Activated T-cell treated with anti-CD3 and anti-CD28 coated beads for 1 hour (primary cell): ENCODE measurements at places on chromosomes 1 and 21.
A peak's percentile ranks its signal among the peaks of the same experiment; 100 is the strongest.

GRCh38 chr1:228935855-228936727, 200.8 kb downstream of the RHOU start:
- DNase-seq, result no peak

- DNase-seq, result no peak
These were observed 5.1 kb downstream of the MMEL1 start for GRCh38 chr1:2627746-2628145.

DNA sequence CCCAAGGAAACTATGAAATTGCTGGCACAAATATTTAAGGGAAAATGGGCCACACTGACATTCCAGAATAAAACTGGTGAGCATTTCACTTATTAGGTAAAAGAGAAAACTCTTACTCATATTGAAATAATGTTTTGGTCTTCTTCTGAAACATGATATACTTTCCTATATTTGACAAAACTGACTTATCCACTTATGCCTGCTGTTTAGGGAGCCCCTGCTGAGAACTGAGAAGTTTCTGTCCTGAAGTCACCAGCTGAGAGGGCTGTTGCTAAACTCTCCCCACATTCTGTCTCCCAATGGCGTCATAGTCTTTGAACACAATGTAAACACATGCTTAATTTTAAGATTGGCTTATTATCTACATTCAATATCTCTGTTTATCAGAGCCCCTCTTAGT, 46.8 kb upstream of the ZC3H11B start:
- DNase-seq, result no peak

GRCh38 chr1:220929304-220929703, 50.1 kb downstream of the HLX start:
- DNase-seq, result no peak

DNA sequence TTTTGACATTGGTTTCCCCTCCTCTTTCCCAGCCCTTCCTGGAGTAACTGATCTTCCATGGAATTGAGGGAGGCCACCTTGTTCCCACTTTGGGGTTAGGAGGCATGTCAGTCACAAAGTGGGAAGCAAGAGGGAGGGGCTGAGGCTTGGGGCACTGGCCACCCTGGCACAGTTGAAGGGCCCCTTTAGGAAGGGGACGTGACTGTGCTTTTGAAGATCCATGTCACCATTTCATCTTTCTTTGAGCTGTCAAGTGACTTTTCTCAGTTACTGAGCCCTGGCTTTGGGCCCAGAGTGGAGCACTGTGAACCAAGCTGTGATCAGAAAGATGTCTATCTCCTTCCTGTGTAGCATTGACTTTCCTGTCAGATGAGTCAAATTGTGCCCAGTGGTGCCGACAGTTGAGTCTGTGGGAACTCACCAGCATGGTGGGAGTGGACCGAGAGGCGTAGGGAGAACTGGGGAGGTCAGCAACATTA, 38.5 kb upstream of the TDRD10 start:
- peak; percentile 48 for DNase-seq

DNA sequence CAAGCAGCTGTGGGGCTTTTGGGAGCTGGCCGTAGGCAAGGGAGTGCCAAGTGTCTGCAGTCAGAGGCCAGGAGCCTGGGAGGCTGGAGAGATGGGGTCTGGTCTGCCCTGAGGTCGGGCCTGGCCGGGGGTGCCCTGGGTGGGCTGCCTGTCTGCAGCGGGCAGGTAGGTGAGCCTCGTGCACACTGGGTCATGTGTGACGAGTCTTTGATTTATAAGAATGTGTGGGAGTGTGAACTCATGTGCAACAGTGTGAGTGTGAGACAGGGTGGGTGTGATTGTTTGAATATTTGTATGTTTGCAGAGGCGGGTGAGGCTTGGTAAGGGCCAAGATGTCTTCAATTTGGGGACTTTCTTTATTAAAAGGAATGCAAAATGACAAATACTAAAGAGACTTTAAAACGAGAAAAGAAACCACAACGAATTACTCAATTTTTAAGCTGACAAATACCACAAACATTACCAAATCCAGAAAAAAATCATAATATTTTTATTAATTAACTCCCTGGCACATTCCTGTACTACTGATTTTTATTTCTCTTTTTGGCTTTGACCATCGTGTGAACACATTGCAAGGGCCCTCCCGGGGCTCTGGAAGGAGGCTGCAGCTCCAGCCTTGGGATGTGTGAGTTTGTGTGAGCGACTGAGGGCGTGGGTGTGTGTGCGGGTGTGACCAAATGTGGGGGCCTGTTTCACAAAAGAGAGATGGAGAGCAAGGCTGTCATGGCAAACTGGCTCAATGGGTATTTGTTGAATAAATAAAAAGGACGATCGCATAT, 110.3 kb upstream of the WNT4 start:
- no peak for DNase-seq

DNA sequence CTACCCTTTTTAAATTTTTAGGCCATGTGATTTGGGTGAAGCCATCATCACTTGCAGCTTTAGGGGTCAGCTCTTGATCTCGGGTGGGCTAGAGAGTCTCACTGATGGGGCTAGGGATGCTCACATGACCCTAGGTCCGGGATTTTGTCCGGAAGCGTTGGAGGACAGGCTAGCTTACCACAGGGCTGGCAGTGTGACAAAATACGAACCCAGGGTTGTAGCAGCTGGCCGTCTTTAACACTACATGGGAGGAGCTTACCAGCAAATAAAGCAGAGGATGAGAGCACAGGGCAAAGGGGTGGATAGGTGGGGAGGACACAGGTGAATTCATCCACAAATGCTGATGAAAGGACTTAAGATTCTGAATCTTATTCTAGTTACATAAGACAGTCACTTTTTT, 21.9 kb downstream of the GPR161 start:
- no peak for DNase-seq

GRCh38 chr1:84390226-84390625, 8.1 kb upstream of the DNASE2B start:
- no peak for DNase-seq

DNA sequence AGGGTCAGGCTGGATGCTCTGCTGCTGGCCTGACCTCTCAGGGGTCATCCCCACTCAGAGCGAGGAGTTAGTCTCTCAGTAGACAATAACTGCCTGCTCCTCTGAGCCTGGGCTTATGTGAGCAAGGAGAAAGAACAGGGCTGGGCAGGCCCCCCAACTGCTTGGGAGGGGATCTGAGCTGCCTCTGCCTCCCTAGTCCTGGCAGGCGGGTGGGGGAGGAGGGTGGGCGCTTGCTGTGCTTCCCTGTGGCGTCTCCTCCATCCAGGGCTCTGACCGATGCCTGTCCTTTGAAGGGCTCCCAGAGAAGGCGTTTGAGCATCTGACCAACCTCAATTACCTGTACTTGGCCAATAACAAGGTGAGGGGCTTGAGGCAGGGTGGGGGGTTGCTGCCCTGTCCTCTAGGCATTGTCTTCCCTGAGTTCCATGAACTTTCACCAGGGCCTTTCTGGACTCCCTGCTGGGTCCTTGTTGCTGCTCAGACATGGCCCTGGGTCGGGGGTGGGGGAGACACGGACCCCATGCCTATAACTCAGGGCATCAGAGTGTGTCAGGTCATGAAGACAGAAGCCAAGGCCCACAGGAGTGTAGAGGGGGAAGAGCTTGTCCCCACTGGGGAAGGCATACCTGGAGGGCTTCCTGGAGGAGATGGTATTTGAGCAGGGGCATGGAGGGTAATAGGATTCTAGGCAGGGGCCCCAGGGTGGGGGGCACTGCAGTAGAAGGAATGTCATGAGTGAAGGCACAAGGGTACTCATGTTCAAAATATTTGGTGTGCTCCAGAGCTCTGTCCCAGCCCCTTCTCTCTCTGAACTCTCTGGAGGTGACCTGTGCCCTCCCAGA, 12.5 kb downstream of the PODN start:
- no peak for DNase-seq

- DNase-seq, result no peak
These were observed 55.5 kb downstream of the TLR5 start for GRCh38 chr1:223087291-223088255.

GRCh38 chr1:230365723-230366307, 60.3 kb downstream of the PGBD5 start:
- DNase-seq, result no peak

GRCh38 chr1:168958562-168959289, 147.8 kb upstream of the ATP1B1 start:
- DNase-seq, result no peak

DNA sequence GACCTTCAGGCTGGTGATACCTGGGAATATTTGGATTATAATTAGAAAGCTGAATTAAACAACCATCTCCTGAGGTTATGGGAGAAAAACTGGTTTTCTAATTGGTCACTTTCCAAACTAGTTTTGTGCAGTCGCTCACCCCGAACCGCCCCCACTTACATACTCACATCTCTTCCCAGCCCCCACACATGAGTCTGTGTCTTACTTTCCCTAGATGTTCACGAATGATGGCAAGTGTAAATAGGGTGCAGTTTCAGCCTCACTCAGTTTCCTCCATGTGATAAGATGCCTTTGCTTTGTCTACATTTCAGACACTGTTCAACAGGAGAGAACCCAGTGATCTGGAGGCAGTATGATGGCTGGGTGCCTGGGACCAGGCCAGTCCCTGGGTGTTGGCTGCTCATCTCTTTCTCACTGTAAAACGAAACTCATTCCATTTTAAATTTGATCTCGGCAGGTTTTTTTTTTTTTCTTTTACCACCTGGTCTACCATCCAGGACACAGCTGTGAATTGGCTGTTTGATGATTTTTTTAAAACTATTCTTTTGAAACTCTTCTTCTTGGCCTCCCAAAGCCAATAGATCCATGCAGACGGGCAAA, 164.3 kb upstream of the RAB4A start:
- no peak for DNase-seq

GRCh38 chr1:183642166-183642565, 6.6 kb upstream of the ARPC5 start:
- no peak for DNase-seq

GRCh38 chr1:235933017-235933765, 66.5 kb upstream of the LYST start:
- DNase-seq, result no peak

DNA sequence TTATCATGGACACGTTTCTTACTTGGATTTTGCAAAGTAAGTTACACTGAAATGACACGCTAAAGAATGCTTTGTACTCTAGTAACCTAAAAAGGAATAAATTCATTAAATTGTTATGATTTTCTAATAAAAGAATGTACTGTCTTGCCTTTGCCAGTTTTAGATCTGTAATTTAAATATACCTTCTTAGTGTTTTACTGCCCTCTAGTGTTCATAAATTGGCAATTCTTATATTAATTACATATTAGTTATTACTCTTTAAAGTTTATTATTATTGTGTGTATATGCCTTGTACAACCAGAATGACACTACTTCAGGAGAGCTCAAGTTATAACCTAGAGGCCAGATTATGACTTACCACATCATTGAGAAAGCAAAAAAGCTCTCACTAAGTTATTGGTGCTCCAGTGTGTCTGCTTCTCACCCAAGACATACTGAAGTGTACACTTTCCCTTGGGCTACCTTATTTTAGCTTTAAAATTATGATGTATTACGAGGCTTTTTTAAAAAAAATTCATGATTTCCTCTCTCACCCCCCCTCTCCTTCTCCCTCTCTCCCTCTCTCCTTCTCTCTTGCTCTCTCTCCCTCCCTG, 169.9 kb downstream of the HS2ST1 start:
- no peak for DNase-seq

- DNase-seq, result no peak
These were observed 359.0 kb upstream of the PTBP2 start for GRCh38 chr1:96362623-96363022.

DNA sequence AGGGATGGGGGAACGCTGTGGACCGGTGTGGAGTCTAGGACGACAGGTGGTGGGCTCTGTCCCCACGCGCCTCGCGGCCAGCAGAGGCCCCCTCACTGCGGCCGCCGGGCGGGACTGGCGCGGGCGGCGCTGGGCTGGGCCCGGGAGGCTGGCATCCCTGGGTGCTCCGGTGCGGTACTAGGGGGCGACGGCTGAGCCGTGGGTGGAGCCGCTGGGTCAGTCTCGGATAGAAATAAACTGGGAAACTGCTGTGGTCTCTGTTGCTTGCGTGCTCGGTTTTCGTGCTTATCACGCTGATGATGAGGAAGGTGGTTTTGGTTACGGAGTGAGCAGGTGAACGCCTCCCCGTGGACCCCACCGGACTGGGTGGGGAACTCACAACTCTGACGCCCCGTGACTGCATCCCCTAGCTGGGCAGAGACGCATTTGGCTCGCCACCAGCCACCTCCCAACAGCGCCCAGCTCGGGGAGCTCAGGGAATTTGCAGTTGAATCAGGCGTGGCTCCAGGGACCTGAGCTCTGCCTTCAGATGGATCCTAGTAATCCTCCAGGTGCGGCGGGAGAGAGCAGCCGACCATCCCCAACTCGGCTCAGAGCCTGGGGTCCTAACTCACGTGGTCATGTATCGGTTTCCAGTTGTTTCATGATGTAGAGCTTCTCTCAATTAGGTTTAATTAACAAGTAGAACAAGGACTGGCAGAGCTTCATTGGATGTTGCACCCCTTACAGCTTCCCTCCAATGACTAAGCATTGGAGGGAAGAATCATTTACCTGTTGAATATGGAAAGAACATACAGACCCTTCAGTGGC, 32.1 kb downstream of the HSD17B7 start:
- DNase-seq, result no peak

- DNase-seq, result no peak
These were observed 40.6 kb downstream of the TNNT2 start for GRCh38 chr1:201336711-201337450.

- DNase-seq, result no peak
These were observed 199.3 kb downstream of the TTLL7 start for GRCh38 chr1:83799594-83799993.

- DNase-seq, result no peak
These were observed 1290.9 kb downstream of the MRPL39 start for GRCh38 chr21:24316277-24316922.

- DNase-seq, result no peak
These were observed 38.5 kb upstream of the C1orf105 start for GRCh38 chr1:172381946-172382345.

- DNase-seq, result no peak
These were observed 653 bp downstream of the CASP9 start for GRCh38 chr1:15523104-15524020.

DNA sequence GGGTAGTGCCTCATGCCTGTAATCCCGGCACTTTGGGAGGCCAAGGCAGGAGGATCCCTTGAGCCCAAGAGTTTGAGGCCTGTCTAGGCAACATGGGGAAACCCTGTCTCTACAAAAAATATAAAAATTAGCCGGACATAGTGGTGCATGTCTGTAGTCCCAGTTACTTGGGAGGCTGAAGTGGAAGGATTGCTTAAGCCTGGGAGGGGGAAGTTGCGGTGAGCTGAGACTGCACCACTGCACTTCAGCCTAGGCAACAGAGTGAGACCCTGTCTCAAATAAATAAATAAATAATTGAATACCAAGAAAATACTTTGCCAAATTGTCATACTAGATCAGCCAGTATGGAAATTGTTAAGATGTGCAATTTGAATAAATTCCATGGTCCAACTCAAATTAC, 5.9 kb upstream of the RBBP5 start:
- no peak for DNase-seq
